ENCODE measurements at places on chromosomes 3 and 15. TPM values are rescaled to one million over a fixed set of nuclear protein-coding genes. Genes with fewer than 3 reads are reported as not detected.

- DNase-seq, result no peak
These were observed 153.2 kb downstream of the MYRIP start for GRCh38 chr3:39962581-39962980.

- no peak for DNase-seq
These were observed 299.9 kb downstream of the SLC9A9 start for GRCh38 chr3:143548393-143548792.

DNA sequence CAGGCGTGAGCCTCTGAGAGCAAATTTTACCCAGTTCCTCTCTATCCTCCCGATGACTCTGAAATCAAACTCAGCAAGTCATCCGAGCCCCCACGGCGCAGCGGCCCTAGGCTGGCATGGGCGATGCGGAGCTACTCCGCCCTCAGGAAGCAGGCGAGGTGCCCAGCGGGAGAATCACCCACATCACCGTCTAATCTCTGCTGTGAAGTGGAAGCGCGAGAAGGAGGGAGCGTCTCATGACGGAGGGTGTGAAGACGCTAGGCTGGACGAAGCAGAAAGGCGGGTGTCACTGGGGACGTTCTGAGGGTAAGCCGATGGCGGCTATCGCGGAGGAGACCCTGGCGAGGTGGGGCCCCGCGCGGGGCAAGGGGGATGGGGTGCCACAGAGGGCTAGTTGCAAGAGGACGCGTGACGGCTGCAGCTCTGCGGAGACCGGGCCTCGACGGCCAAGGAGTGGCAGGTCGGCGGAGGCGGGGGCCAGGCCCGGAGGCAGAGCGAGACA lies 9.1 kb upstream of the GNAI2 start:
- DNase-seq, result peak; percentile 39

DNA sequence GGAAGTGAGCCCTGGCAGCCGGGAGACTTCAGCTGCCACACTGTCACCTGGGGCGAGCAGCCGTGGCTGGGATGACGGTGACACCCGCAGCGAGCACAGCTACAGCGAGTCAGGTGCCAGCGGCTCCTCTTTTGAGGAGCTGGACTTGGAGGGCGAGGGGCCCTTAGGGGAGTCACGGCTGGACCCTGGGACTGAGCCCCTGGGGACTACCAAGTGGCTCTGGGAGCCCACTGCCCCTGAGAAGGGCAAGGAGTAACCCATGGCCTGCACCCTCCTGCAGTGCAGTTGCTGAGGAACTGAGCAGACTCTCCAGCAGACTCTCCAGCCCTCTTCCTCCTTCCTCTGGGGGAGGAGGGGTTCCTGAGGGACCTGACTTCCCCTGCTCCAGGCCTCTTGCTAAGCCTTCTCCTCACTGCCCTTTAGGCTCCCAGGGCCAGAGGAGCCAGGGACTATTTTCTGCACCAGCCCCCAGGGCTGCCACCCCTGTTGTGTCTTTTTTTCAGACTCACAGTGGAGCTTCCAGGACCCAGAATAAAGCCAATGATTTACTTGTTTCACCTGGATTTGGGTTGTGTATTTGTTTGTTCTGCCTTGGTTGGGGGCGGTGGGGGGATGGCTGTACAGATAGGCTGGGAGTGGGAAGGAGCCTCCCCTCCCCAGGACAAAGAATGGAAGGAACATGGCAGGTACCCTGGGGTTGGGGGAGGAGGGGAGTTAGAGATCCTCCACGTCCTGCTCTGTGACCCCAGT lies 2.9 kb upstream of the GRM2 start:
- no peak for DNase-seq

LIPC gene
- total RNA-seq, result 0.86 TPM

FOXL2NB gene
- 101 TPM for total RNA-seq

DNA sequence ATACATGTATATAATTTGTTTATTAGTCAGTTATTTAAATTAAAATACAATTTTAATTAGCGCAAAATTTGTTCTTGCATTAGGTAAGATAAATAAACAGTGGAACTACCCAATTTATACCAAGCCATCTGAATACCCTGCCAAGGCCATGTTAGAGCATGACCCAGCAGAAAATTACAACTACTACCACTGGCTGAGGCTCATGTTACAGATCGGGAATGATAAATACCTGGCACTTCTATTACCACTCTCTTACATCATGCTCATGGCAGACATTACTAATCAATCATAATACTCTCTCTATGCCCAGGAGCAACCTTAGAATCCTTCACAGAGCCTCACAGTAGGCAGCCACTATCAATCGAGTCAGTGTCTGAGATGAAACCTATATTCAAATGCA lies 21.2 kb upstream of the LMOD3 start:
- DNase-seq, result no peak

DNA sequence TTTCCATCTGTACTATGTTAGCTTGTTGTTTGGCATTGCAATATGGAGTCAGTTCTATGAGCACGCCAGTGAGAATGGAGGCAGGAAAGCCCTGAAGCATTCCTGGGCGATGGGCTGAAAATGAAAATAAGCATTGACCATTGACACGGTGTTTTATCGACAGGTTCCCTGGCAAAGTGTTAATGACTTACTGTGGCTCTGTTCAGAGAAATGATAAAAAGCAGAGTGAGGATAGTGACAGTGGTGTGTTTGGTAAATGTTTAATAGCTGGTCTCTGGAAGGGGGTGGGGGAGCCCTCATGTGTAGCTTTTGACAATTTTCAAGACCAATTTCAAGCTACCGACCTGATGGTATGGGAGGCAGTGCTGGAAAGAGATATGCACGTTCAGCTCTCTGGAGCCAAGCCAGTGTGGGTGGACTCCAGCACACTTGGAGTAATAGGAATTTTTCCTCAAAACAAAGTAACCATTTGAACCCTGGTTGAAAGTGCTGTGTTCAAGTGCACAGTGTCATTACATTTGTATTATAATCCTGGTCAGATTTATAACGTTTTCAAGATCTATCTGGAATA lies 341.7 kb upstream of the ROBO2 start:
- no peak for DNase-seq
